Stimulated activated naive CD4-positive, alpha-beta T cell (primary cell): ENCODE measurements at places on chromosomes 3 and 15.
A peak's percentile ranks its signal among the peaks of the same experiment; 100 is the strongest.

GRCh38 chr3:33717616-33717865 lies 513 bp downstream of the CLASP2 start:
- no peak for DNase-seq

GRCh38 chr15:33834892-33835743 lies 133.2 kb upstream of the CHRM5 start:
- no peak for DNase-seq

DNA sequence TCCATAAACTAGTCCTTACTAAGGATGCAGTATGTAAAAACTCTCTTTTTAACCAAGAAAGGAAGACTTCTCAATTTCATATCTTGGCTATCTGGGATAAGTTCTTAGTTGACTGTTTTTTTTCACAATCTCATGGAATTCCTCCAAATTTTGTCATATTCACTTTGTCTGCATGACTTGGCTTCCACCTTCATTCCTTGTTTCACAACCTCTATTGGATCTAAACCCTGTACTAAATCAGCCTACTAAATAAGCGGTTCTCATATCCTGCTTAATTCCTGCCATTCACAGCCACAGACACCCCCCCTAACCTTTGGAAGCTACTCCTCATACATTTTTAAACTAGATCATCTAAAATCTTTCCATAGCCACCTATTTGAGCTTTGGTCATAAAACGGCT lies 370.6 kb upstream of the NAALADL2 start:
- no peak for DNase-seq

DNA sequence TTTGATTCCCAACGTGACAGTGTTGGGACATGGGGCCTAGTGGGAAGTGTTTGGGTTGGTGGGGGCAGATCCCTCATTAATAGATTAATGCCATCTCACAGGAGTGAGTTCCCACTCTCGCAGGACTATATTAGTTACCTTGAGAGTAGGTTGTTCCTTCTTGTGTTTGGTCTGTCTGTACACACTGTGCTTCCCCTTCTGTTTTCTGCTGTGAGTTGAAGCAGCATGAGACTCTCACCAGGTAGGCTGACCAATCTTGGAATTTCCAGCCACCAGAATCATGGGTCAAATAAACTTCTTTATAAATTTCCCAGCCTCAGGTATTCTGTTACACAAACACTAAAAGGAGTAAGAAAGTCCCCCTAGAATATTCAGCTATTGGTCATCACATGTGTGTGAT lies 145.4 kb downstream of the ERC2 start:
- DNase-seq: no peak

- DNase-seq: no peak
Observed at GRCh38 chr3:65861718-65862117, 177.0 kb downstream of the MAGI1 start.

- DNase-seq: no peak
Observed at GRCh38 chr3:19432669-19433068, 284.4 kb downstream of the KCNH8 start.

GRCh38 chr3:46312991-46313390 lies 40.9 kb upstream of the CCR2 start:
- DNase-seq: no peak

GRCh38 chr3:54897028-54897711 lies 30.7 kb downstream of the LRTM1 start:
- no peak for DNase-seq

- no peak for DNase-seq
Observed at GRCh38 chr3:167372138-167372537, 8.0 kb downstream of the ZBBX start.

DNA sequence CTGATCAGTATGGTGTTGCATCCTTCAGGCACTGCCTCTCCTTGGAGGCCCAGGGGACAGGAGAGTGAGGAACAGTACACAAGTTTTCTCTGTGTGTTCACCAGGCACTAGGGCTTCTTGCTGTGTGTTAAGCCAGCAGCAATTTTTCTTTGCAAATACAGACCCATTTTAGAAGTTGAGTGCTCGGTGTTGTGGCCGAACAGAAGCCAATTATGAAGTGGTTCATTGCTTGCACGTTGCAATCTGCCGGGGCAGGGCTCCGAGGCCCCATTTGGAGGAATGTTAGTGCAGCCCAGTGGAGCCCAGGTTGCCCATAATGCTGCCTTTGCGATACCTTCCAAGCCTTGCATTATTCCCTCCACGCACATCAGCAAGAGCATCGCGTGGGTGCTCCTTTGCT lies 51.0 kb downstream of the EPHB1 start:
- DNase-seq: no peak

DNA sequence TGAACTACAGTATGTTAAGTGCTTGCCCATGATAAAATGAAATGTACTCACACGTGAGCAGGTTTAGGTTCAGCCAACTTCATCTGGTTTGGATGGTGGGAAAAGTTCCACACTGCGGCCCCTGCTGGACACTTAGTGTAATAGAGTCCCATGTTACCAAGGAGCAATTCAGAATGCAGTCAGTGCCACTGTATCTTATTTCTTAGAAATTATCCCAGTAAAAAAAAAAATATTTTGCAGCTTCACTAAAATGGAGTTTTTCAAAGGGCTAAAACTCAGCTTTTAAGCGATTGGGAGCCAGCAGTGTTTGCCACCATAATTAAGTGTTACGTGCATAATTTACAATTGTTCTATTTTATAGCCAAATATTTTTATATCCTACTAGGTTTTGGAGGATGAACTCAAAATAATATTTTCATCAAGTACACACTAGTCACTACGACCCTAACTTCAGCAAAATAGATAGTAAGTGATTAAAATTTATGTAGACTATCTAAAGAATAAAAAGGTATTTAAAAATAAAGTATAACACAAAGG lies 371.7 kb upstream of the GBE1 start:
- peak; percentile 3 for DNase-seq

DNA sequence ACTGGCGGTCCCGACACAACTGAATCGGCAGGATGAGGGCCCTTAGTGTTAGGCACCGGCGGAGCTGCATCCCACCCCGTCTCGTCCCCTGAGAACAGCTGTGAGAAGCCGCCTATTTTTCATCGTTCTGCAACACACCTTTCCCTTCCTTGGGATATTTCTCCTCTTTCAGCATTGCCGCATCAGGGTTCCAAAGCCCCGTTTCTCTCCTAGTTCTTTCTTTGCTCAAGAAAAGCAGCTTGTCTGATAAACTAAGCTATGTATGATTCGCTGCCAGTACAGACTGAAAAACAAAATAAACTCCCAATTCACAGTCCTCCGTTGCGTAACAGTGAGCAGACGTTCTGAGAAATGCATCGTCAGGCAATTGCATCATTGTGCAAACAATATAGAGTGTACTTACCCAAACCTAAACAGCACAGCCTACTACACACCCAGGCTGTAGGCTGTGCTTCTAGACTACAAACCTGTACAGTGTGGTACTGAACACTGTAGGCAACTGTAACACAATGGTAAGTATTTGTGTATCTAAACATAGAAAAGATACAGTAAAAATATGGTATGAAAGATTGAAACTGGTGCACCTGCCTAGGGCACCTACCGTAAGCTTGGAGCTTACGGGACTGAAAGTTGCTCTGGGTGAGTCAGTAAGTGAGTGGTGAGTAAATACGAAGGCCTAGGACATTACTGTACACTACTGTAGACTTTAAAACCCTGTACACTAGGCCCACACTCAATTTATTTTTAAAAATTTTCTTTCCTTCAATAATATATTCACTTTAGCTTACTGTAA lies 8.9 kb upstream of the ADAMTS17 start:
- DNase-seq: no peak

DNA sequence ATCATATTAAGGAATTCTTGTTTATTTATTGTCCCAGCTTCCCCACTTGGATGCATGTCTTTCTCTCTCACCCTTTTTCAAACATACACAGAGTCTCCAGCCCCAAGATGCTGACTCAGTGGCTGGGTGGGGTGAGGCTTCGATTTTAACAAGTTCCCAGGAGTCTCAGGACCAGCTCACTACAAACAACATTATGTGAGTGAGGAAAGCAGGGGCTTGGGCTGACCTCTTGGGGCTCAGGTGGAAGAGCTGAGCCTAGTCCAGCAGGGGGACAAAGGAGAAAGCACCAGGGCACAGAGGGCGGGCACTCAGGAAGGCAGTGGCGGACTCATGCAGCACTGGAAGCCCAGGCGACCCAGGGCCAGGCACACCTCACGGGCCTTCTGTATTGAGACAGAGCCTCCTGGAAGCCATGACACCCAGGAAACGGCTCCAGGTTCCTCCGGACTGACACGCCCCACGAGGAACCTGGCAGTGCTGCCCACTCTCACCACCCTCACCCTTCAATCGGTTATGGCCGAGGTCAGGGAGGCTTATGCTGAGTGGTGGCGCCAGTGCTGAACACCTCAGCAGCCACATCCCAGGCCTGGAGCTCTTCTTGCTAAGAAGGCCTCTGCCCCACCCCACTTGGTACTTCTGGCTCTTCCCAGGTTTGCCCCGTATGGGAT lies 97.4 kb downstream of the LRIG1 start:
- DNase-seq: no peak

- no peak for DNase-seq
Observed at GRCh38 chr3:23096041-23096440, 107.1 kb upstream of the UBE2E2 start.

GRCh38 chr3:187875863-187876262 lies 130.6 kb upstream of the BCL6 start:
- DNase-seq: no peak

DNA sequence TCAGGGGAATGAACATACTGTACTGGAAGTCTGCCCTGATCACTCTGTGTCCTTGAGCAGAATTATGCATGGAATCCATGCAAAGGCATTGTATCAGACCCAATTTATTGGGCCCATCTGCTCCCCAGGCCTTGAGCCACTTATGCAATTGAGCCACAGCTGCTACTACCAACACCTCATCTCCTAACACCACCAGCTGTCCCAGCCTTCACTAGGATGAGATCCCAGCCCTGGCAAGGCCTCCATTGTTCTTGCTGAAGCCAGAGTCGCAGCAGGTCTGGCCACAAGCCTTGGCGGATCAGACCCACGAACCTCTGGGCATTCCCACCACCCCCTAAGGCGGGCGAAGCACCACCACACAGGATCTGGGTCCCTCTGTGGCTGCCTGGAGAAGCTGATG lies 9.2 kb upstream of the NME9 start:
- DNase-seq: no peak

- DNase-seq: no peak
Observed at GRCh38 chr3:115218859-115219258, 71.8 kb upstream of the ZBTB20 start.

DNA sequence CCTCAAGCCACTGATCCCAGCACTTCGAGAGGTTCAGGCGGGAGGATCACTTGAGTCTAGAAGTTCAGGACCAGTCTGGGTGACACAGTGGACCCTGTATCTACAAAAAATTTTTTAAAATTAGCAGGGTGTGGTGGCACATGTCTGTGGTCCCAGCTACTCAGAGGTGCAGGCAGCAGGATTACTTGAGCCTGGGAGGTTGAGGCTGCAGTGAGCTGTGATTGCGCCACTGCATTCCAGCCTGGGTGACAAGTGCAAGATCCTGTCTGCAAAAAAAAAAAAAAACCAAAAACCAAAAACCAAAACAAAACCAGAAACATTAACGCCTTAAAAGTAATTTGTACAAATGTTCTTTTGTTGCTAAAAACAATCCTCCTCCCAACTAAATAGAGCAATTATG lies 27.9 kb upstream of the SLC12A8 start:
- no peak for DNase-seq

DNA sequence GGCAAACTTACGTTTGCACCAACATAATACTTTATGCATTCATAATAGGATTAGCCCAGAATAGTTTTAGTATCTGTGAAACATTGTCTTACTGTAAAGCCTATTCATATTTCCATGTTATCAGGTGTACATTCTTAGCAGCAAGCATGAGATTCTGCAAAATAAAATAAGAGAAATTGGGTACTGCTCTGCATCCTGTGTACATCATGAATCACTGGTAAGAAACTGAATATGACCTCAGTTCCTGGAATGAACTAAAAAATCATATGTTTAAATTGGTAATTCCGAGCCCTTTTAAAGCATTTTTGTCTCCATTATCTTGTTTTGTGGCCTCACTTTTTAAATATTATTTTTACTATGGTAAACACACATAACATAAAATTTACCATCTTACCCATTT lies 605.1 kb downstream of the ROBO1 start:
- no peak for DNase-seq

DNA sequence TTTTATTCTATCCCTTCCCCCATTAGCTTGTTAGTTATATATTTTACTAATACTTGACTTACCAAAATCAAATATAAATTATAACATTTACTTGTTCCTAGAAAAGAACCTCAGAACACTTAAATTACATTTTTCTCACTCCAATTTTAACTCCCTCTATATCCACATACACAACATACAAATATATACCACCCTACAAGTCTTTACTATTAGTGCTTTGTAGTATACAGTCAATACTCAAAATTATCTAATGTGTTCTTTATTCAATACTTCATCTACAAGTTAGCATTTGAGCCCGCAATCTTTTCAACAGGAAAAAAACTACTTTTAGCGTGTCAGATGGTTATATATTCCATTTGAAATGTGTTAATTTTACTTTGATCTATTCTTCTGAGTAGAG lies 100.3 kb downstream of the ADAM10 start:
- no peak for DNase-seq

DNA sequence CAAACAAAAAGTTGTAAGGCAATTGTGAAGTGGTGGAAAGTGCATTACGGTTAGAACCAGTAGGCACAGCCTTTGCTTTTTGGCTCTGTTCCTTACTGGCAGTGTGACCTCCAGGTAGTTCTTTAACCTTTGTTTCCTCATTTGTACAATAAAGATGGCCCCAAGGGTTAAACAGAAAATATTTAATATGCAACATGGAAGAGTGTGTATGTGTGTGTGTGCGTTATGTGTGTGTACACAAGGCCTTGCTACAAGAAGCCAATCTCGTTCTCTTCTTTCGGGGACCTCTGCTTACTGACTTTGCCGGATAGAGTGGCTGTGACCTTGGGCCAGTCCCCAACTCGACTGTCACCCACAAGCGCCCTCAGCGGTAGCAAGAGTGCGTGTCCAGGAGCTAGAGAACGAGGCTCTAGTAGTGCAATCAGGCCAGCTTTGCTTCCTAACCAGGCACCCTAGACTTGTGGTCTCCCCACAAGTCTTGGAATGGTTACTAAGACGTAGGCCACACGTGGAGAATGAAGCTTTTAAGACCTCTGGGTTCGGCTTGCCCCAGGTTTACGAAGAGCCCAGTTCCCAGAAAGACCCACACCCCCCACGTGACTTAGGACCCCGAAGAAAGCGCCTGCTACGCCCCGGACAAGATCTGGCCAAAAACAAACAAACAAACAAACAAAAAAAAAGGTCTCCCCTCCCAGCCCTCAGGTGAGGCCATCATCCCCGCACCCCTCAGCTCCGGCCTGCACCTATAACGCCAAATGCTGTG lies 593 bp downstream of the CIAO2A start:
- DNase-seq: peak; percentile 39

- DNase-seq: peak; percentile 4
Observed at GRCh38 chr3:179321668-179322285, 1.1 kb upstream of the ZNF639 start.

- no peak for DNase-seq
Observed at GRCh38 chr15:71626596-71627088, 183.7 kb upstream of the NR2E3 start.

DNA sequence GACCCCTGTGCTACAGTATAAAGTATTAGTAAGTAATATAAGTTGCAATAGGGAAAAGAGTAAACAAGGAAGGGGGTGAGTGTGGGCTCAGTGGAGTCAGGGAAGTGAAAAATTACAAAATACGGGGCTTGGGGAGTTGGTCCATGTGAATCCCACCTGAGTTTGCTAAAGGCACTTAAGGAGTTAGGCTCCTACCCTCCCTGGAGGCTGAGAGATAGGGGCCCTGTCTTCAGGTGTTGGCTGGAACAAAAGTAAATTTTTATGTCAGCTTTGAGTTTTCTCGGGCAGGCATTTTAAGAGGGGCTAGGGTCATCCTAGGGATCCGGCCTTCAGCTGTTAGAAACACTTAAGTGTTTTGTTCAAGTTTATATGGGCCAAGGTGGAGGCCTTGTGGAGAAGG lies 8.2 kb downstream of the TRPC1 start:
- DNase-seq: no peak
